Fibroblast of skin of scalp (primary cell): ENCODE measurements at places on chromosomes 7 and 10.

DNA sequence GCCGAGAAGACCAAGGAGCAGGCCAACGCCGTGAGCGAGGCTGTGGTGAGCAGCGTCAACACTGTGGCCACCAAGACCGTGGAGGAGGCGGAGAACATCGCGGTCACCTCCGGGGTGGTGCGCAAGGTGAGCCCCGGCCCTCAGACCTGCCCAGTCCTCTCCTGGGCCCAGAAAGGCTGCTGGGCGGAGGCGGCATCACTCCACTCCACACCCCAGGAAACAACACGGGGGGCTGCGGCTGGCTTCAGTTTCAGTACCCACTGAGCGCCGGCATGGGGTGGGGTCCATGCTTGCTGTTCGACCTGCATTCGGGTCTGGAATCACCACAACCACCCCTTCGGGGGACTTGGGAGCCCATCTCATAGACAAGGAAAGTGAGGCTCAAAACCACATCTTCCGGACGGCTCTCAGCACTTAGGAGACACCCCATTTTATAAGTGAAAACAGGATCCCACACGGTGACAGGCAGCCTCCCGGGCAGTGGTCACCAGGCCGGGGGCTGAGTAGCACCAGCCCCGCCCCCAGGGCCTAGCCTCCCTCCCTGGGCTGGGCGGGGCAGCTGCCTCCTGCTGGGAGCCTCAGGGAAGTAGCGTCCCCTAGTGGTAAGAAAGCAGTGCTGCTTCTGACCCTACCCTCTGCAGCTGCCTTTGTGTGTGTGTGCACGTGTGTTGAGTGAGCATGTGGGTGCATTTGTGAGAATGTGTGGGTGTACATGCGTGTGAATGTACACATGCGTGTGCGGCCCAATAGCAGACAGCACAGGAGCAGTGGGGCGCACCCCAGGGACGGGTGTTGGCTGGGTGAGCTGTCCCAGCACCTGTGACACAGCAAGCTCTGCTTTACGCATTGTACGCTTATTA lies 1.8 kb downstream of the SNCG start:
- DNase-seq: peak; percentile 62

DNA sequence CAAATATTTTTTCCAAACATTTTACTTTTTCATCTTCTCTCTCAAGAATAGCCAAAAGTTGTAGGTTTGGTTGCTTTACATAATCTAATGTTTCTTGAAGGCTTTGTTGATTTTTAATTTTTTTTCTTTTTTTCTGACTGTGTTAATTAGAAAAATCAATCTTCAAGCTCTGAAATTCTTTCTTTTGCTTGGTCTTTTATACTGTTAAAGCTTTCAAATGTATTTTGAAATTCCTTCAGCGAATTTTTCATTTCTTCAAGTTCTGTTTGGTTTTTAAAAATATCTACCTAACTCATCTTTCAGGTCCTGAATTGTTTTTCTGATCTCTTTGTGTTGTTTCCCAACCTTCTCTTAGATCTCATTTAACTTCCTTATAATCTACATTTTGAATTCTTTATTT lies 109.3 kb downstream of the SLC25A40 start:
- no peak for DNase-seq

- no peak for DNase-seq
Observed at GRCh38 chr10:121579656-121580055, 18.6 kb downstream of the FGFR2 start.

DNA sequence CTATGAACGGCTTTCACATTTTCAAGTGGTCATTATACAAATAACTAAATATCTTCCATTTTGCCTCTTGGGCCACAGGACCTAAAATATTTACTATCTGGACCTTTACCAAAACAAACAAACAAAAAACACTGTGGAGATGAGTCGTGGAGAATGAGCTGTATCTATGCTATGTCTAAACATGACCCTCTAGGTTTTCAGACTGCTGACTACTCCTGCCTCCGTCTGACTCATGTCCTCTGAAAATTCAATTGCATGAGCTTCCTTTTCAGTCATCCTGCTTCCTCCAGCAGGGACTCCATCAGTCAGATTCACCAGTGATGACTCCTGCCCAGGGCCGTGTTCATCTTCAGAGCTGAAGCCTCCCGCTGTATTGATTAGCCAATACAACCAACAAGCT lies 96.8 kb downstream of the COL28A1 start:
- peak; percentile 97 for DNase-seq

DNA sequence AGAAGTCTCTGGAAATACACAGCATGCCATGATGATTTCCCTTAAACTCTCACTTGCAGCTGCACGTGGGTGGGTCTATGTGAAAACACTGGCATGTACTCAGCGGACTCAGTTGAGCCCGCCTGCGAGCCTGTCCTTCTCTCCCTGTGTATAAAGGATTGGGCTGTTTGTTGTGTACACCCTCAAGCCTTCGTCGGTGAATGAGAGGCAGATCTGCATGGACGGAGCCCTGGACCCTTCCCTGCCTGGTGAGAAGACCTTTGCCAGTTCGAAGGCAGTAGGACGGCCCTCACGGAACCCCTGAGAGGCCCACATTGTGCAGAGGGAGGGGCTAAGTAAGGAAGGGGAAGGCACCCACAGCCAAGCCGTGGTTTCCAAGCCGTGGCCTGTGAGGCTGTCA lies 121.2 kb downstream of the WDFY4 start:
- no peak for DNase-seq
